ENCODE measurements at places on chromosomes 3 and 15. TPM values are rescaled to one million over a fixed set of nuclear protein-coding genes. Genes with fewer than 3 reads are reported as not detected.

The TTC14 gene
- 60.4 TPM for total RNA-seq

The ATP13A4 gene
- total RNA-seq: 13.0 TPM

The GTF2E1 gene
- total RNA-seq: 9.1 TPM

The PAK6 gene
- 19.9 TPM for total RNA-seq

The SNAP23 gene
- 60.9 TPM for total RNA-seq

The HMG20A gene
- 49.4 TPM for total RNA-seq

The TPRA1 gene
- total RNA-seq: 54.0 TPM

The UCN2 gene
- total RNA-seq: 5.2 TPM

The GXYLT2 gene
- 10.1 TPM for total RNA-seq

The BLOC1S6 gene
- total RNA-seq: 45.2 TPM

The TAGLN3 gene
- total RNA-seq: 3.9 TPM

The GPR171 gene
- total RNA-seq: 5.4 TPM

The EPHB1 gene
- total RNA-seq: 2.2 TPM

The CRABP1 gene
- not detected for total RNA-seq

The PLA2G4D gene
- total RNA-seq: 26.5 TPM

The DOCK3 gene
- 0.98 TPM for total RNA-seq

The UROC1 gene
- total RNA-seq: not detected

The ANKUB1 gene
- not detected for total RNA-seq

The CIP2A gene
- total RNA-seq: 6.9 TPM

The GOLGA6L10 gene
- total RNA-seq: 3.4 TPM

The KCNH8 gene
- total RNA-seq: 2.0 TPM

The CAPN3 gene
- 18.4 TPM for total RNA-seq

The CPLX3 gene
- total RNA-seq: not detected

The GRIP2 gene
- total RNA-seq: 0.98 TPM

The FAH gene
- total RNA-seq: 27.3 TPM

The TRIM71 gene
- total RNA-seq: not detected

The SLC12A8 gene
- total RNA-seq: 6.1 TPM

Data from vagina (tissue), 2 donors.